Activated CD4-positive, alpha-beta T cell treated with anti-CD3 and anti-CD28 coated beads, Interleukin-2, Interleukin-6, amounts not matched to agents 100 ng/mL and 50 ng/mL, durations not matched to agents 16 hours and 8 hours (primary cell): ENCODE measurements at places on chromosomes 5 and 9.

DNA sequence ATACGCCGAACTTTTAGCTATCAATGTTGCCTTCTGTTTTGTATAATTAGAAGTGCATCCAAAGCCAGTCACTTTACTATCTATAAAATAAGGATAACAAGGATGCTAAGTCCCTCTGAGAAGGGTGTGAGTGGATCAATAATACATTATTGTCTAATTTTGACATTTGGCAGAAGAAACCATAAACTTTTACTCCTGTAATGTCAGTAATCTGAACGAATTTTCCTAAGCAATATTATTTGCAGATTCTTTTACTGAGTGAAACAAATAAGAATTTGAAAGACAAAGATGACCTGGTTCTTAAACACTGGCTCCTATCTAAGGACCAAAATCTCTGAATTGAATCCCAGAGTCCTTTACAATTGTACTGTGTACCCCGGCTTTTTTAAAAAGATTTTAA is 126.6 kb upstream of the TMEM161B start:
- DNase-seq, result no peak

- no peak for DNase-seq
Observed at GRCh38 chr5:123180676-123181393, 91.8 kb downstream of the PRDM6 start.

GRCh38 chr9:100990605-100991381 is 37.7 kb upstream of the PLPPR1 start:
- DNase-seq, result no peak

- DNase-seq, result no peak
Observed at GRCh38 chr5:1552521-1553255, 28.9 kb upstream of the LPCAT1 start.

DNA sequence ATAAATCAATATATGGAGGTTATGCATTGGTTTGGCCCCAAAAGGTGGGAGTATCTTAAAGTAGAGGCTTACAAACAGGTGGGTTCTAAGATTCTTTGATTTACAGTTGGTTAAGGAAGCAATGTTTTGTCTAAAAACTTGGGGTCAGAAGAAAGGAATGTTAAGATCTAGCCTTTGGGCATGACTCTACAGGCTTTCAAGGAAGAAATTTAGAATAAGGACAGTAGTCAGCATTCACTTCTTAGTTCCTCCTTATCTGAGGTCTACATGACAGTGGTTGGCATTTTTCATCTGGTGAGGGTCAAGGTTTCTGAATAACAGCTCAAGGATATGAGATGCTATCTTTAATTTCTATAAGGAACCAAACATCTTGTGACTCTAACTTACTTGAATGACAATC is 122.8 kb downstream of the CAMK4 start:
- no peak for DNase-seq

GRCh38 chr5:147578228-147579024 is 68.6 kb upstream of the DPYSL3 start:
- DNase-seq, result no peak

DNA sequence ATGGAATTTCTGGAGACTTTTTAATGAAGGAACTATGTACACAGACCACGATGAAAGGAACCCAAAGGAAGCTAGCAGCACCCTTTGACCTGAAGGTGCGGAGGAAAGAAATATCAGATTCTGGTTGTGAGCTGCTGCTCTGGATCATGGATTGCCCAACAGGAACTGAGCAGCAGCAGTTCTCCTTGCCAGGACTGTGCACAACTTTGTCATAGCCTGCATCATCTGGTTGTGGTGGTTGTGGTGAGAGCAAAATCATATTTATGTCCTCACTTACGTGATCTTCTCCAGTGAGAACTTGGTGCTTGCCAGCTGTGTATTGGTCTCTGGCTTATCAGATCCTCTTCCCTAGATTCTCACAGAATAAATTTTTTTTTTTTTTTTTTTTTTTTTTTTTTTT is 70.7 kb upstream of the LPAR1 start:
- no peak for DNase-seq

DNA sequence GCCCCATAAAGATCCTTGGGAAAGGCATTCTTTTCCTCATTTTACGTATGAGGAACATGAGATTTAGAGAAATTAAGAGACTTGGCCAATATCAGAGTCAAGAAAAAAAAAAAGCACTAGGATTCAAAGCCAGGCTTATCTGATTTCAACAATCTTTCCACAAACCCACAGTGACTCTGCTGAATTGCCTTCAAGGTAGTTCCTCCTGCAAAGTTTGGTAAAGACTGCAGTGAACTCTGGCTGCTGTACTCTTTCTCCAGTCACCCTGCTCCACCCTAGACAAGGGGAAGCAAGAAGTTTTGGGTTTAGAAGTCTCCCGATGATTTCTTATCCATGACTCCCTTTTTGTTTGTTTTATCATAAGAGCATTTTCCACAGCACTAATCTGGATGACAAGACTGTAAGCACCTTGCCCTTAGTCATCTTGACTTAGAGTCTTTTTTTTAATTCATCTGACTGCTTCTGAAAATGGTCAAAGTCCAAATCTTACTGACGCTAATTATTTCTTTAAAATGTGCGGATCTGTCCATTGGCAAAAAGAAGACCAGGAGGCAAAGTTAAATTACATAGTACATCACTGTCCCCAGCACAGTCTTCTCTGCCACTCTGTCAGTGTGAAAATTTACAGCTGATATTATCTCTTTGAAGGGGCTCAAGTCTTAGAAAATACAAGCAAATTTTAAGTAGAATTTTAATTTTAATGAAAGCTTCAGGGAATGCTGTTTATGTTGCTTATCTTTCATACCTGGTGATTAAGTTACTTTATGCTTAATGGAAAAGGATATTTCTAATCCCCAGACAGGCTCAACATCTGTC is 180.1 kb downstream of the TTLL11 start:
- no peak for DNase-seq
